Left colon (tissue), 2 donors: ENCODE measurements at places on chromosomes 5 and 9. TPM values are rescaled to one million over a fixed set of nuclear protein-coding genes. Genes with fewer than 3 reads are reported as not detected.

PCDHGC5 gene
- 0.75 TPM for total RNA-seq

SH2D3C gene
- total RNA-seq, result 3.1 TPM

PCDHA13 gene
- not detected for total RNA-seq

OLFM1 gene
- total RNA-seq, result 7.8 TPM

C8G gene
- total RNA-seq, result 8.3 TPM

NUTM2F gene
- not detected for total RNA-seq

C7 gene
- total RNA-seq, result 18.4 TPM

TNC gene
- total RNA-seq, result 43.8 TPM

C5orf58 gene
- not detected for total RNA-seq

C9 gene
- not detected for total RNA-seq

RNF130 gene
- 39.7 TPM for total RNA-seq

NTRK2 gene
- total RNA-seq, result 5.7 TPM

UGT3A1 gene
- not detected for total RNA-seq

SV2C gene
- total RNA-seq, result 0.36 TPM
